ENCODE measurements at places on chromosomes 11 and 22.

DNA sequence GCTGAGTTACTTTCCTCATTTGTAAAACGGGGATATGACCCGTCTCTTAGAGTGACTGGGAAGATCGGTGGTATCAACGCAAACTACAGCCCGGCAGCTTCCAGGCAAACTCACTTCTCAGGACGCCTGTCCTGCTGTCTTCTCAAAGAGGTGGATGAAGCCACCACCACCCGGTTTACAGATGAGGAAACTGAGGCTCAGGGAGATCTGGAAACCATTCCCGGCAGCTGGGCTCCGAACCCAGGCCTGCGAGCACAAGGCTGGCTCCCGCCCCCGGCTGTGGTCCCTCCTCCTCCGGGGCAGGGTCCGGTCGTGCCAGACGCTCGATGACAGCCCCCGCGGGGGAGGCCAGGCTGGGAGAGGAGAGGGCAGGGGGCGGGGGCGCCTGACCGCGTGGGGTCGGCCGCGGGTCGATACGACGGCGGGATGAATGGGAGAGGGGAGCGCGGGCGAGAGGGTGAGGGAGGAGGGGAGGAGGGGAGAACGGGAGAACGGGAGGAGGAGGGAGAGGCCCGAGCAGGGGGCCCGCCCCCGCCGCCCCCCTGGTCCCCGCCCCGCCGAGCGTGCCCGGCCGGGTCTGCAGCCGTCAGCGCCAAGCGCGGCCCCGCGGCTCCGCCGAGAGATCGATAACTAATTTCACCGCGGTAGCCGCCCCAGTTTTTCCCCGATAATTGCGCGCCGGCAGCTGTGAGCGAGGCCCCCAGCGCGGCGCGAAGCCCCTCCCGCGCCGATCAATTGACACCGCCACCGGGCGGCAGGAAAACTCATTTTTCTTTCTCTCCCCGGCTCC, 14.0 kb downstream of the IGLL1 start:
- DNase-seq: no peak

GRCh38 chr11:119793335-119793984, 64.5 kb upstream of the NECTIN1 start:
- DNase-seq: no peak

DNA sequence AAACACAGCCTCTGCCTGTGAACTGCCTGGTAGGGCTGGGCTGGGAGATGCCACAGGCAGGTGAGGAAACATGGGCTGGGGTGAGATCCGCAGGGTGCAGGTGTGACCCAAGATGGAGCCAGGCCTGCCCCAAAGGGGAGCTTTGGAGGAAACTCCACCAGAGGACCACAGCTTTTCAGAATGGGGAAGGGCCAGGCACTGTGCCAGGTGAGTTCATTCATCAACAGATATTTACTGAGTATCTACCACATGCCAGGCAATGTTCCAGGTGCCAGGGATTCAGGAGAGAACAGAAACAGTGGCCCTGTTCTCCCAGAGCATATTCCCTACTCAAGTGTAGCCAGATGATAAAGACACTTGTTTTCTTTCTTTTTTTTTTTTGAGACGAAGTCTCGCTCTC, 11.2 kb downstream of the RTN4RL2 start:
- DNase-seq: no peak

GRCh38 chr11:22554221-22554620, 71.4 kb downstream of the FANCF start:
- no peak for DNase-seq

DNA sequence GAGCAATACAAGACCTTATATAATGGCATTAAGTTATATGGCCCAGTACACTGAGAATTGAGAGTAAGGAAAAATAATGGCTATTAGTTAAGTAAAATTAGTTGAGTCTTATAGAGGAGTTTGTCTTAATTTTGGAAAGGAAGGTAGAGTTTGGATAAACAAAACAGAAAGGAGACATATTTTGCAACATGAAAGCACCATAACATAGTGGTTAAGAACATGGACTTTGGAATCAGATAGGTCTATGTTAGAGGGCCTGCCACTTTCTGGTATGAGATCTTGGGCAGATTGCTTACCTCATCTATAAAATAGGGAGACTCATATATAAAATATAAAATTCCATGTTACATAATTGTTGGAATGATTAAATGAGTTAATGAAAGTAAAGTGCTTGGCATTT, 68.9 kb downstream of the CSTPP1 start:
- no peak for DNase-seq

GRCh38 chr11:119338318-119338890, 2.3 kb downstream of the C1QTNF5 start:
- DNase-seq: peak; percentile 79

DNA sequence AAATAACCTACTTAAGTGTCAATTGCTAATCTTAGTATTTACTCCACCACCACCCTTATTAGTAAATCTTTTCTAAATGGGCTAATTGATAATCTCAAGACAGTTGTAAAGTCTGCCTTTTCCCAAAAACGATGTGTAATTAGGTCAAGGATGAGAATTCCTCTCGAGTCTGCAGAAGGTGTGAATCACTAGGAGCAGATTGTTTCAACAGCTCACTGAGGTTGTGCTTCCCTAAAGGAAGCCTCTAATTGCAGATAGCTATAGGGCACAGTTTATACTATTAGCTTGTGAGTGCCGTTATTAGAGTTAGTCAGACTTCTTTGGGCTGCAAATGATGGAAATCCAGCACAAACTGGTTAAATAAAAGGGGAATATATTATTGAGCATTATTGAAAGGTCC, 84.9 kb downstream of the C11orf91 start:
- no peak for DNase-seq

GRCh38 chr11:57160665-57161064, 21.1 kb upstream of the LRRC55 start:
- DNase-seq: no peak

All from astrocyte of the spinal cord (primary cell).